ENCODE measurements at places on chromosomes 16 and 17. TPM values are rescaled to one million over a fixed set of nuclear protein-coding genes. Genes with fewer than 3 reads are reported as not detected.

DNA sequence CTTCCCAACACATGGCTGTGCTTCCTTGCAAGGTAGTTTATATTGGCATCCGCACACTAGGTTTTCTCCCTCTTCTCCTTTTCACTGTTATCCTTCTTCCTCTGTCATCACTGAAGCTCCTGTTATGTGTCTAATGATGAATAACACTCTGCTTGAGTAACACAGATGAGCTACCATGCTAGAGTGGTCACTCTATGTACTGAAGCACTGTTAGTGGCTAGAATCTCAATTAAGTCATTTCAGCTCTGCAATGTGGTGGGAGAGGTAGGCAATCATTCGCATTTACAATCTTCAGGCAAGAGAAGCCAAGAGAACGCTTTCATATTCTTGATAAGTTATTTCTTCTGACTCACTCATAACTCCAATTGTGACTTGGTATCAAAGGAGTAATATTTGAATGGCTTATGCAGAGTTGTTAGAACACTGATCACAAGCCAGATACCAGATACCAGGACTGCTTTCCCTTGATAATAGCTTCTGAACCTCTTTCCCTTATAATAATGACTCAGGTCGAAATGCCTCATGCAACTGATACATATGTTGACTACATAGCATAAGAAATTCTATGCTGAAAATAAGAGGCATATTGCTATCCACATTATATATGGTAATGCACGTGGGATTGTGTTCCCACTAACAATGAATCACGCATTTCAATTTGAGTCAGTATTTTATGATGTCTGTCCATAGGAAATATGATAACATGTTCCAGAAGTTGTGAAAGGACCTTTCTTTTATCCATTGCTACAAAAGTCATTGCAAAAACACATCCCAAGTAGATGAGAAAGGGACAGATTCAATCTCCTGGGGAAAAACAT, 158.0 kb upstream of the HS3ST3A1 start:
- no peak overlapping the region for H3K4me3 ChIP-seq
- no peaks in the 10 kb centered on the region for H3K36me3 ChIP-seq
- no peak for DNase-seq
- no peaks in the 10 kb centered on the region for H3K4me1 ChIP-seq
- H3K27me3 ChIP-seq: peaks cover 4% of the 10 kb centered on the region
- no peak overlapping the region for H3K27ac ChIP-seq

- no peak overlapping the region for H3K27ac ChIP-seq
- H3K4me1 ChIP-seq: peaks cover 9% of the 10 kb centered on the region
- H3K27me3 ChIP-seq: peaks cover 26% of the 10 kb centered on the region
- no peaks in the 10 kb centered on the region for H3K36me3 ChIP-seq
These were observed 204.8 kb downstream of the MSI2 start for GRCh38 chr17:57461082-57461481.

DNA sequence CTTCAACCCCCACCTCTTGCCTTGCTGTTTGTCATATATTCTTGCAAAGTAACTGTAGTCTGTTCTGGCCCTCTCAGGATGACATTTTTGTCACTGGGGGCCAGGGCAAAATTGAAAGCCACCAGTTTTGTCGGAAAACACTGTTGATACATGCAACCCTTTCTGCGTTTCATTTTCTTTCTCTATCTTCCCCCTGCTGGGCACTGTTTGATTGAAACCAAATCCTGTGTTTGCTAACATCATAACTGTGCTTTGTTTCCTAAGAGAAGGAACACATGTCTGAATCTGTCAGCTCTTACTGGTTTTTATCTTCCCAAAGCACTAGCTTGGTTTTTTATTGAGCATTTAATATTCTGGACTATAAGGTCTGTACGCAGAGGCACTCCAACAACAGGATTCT, 11.7 kb upstream of the CPPED1 start:
- no peaks in the 10 kb centered on the region for H3K36me3 ChIP-seq
- peak overlapping the region; percentile 84 for H3K27ac ChIP-seq
- DNase-seq: no peak

DNA sequence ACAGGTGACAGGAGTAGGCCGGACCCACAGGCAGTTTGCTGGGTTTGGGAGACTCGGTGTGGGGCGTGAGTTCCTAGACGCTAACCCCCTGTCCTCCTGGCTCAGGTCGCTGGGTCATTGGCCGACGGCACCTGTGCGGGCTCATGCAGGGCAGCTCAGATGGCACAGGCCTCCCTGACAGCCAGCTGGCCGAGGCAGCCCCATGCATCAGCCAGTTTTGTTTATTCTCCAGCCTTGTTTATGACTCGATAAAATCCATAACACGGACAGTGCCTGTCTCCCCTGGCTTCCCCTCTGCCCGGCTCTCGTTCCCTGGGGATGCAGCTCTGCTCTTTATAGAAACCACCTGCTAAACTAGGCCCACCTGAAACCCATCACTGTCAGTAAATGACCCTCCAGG, 46.0 kb downstream of the SDK2 start:
- H3K27ac ChIP-seq: no peak overlapping the region
- no peak overlapping the region for H3K4me3 ChIP-seq
- no peaks in the 10 kb centered on the region for H3K4me1 ChIP-seq
- no peak for DNase-seq
- H3K27me3 ChIP-seq: peaks cover 97% of the 10 kb centered on the region

DNA sequence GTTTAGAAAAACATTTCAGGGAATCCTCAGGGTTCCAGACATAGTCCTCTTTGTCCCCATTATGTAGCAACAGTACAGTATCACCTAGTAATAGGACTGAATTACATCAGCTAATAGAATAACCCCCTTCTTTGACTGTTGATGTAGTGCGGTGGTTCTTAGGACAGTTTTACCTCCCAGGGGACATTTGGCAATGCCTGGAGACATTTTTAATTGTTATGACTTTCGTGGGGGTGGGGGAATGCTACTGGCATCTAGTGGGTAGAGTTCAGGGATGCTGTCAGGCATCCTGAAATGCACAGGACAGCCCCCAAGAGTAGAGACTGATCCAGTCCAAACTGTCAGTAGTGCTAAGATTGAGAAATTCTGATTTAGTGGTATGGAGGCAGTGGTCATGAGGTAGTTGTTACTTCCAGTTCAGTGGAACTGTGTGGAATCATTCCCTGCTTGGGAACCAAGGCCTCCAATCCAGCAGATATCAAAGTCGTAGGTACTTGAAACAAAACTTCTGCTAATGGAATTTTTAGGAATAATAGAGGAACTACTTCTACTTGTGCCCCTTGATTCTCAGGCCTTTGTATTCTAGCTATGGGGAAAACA, 20.3 kb downstream of the NF1 start:
- H3K4me1 ChIP-seq: no peaks in the 10 kb centered on the region
- DNase-seq: no peak
- H3K36me3 ChIP-seq: 0 out of 2 replicates have a peak, but pooled peaks cover 8% of the 10 kb centered on the region

DNA sequence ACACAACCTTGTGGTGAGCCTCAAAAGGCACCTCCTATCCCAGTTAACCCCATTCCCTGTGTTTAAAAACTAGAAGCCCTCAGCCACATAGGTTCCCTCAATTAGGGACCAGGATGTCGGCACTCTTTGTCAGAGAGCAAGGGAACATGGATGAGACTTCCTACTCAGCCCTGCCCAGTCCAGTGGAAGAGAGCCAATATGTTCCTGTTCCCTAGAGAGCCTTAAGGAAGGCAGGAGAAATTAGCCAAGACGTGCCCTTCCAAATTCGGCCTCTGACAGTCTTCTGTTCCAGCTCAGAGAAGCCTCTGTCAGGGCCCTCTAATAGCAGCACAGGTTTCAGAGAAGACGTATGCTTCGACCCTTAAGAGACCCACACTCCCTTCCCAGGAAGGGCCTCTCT, 14.6 kb upstream of the DHRS13 start:
- no peaks in the 10 kb centered on the region for H3K27me3 ChIP-seq
- no peaks in the 10 kb centered on the region for H3K4me1 ChIP-seq
- H3K36me3 ChIP-seq: peaks cover 85% of the 10 kb centered on the region
- no peak for DNase-seq
- H3K27ac ChIP-seq: no peak overlapping the region

DNA sequence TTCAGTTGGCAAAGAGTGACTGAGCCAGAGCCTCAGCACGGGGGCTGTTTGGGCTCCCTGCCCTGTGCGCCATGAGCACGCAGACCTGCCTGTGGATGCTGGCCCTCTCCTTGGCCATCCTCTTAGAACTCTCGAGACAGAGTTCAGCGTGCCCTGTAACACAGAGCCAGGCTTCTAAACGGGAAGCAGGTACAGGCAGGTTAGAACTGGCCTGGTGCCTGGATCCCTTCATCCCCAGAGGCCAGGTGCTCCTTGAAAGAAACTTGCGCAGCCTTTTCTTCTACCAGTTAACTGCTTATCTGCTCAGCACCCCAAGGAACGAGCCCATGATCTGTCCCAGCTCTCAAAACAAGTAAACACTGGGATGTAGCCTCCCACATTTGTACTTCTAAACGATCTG, 6.9 kb downstream of the CCNF start:
- no peaks in the 10 kb centered on the region for H3K27me3 ChIP-seq
- H3K27ac ChIP-seq: no peak overlapping the region
- H3K4me3 ChIP-seq: no peak overlapping the region
- H3K4me1 ChIP-seq: 0 out of 2 replicates have a peak, but pooled peaks cover 3% of the 10 kb centered on the region

DNA sequence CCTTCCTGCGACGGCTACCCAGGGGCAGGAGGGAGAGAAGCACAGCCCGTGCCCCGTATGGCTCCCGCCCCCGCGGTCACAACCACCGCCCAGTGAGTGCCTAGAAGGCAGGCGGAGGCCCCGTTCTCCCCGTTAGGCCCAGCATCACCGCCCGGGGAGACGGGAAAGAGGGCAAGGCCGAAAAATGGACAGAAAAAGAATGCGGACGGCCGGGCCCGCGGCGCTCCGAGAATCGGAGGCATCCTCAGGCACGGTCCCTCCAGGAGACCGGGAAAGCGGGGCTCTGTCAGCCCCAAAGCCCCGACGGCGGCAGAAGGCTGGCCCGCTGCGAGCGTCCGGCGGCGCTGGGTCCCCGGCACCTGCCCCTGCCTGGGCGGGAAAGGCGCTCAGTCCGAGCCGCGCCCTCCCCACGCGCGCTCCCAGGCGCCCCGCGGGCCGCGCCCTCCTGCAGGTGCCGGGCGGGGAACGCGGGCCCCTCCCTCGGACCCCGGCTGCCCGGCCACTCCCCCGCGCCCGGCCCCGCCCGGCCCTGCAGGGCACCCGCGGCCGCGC, 407 bp downstream of the MCRIP1 start:
- no peak for DNase-seq
- no peaks in the 10 kb centered on the region for H3K4me1 ChIP-seq

DNA sequence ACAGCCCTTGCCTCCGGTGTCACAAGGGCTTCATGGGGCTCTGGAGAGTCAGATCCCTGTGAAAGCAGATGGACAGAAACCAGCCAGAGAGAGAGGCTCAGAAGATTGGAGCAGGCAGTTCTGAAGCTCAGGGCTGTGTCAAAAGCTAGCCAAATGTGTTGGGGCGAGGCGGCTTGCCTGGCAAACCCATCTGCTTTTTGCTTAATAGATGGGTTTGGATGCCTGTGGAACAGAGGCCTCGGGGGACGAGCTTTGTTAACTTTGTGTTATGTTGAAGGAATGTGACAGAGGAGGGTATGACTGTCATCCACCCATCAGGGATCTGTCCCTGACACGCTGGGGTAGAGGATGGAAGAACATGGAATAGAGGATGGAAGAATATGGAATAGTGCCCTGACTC, 21.0 kb upstream of the SLC12A3 start:
- no peak for DNase-seq
- peaks cover 4% of the 10 kb centered on the region for H3K36me3 ChIP-seq
- no peaks in the 10 kb centered on the region for H3K27me3 ChIP-seq
- no peak overlapping the region for H3K27ac ChIP-seq
- peaks cover 12% of the 10 kb centered on the region for H3K4me1 ChIP-seq
- H3K4me3 ChIP-seq: no peak overlapping the region

DNA sequence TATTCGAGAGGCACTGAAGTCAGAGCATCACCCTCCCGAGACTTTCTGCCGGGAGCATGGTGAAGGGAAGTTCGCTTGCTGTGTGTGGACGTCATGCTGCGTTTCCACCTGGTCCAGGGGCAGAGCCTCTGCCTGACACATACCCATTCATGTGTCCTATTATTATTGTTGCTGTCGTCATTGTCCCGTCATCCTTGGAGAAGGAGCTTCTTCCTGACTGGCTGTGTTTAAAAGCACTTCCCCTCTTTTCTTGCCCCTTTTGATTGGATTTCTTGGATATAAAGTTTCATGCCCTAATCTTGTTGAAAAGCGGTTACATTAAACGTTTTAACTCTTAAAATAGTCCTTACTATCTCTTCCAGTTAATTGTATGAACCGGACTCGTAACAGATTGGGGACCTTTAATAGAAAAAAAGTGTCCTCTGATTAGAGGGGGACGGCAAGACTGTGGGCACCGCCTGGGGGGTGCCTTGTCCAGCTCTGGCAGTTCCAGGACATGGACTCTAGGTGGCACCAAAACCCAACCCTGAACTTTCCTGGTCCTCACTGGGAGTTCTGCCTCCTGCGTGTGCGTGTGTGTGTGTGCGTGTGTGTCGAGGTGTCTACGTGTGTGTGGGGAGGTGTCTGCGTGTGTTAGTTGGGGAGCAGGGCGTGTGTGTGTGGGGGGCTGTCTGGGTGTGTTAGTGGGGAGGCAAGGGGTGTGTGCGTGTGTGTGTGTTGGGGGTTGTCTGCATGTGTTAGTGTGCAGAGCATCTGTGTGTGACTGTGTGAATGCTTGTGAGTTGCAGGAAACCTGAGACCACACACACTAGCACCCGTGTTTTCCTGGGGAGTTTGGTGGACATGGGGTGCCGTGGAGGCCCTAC, 133.3 kb upstream of the CIBAR2 start:
- no peaks in the 10 kb centered on the region for H3K4me1 ChIP-seq
- H3K27ac ChIP-seq: no peak overlapping the region
- no peaks in the 10 kb centered on the region for H3K36me3 ChIP-seq
- no peak for DNase-seq
- H3K4me3 ChIP-seq: no peak overlapping the region
- H3K27me3 ChIP-seq: no peaks in the 10 kb centered on the region

DNA sequence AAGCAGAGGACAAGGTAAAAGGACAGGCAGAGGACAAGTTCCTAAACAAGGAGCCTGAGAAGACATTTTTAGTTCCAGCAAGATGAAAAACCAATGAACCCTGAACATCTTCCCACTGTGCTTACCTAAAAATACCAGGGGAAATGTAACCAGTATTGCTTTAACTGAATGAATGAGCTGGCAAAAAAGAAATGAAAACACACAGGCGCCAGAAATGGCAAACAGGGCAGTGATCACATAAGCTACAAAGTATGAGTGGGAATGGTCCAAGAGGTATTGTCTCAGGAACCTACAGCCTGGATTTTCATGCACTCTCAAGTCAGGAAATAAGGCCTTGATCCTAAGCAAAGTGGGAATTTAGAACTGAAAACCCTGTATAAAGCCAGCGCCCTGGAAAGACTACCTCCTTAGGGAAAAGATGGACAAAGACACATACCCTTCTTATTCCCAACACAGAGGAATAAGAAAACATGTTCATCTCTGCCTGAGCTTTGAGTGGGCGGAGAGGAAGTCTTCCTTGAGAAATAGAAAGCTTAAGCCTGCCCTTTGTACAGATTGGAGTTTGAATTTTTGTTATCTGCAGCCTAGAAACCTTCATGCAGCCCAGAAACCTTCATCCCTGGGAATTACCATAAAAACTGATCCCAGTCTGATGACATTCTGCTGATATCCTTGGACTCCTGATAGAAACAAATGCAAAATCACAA, 2.1 kb downstream of the CMTM2 start:
- no peaks in the 10 kb centered on the region for H3K36me3 ChIP-seq
- H3K4me3 ChIP-seq: no peak overlapping the region
- no peaks in the 10 kb centered on the region for H3K27me3 ChIP-seq
- H3K4me1 ChIP-seq: peaks cover 22% of the 10 kb centered on the region

CDRT15 gene
- total RNA-seq: not detected

MYH8 gene
- not detected for total RNA-seq

ZNF469 gene
- total RNA-seq: 16.1 TPM

CBX2 gene
- 32.6 TPM for total RNA-seq

AHSP gene
- total RNA-seq: not detected

GGNBP2 gene
- 51.4 TPM for total RNA-seq

Measured in PC-9 (cell line).